ENCODE measurements at places on chromosomes 5 and 9. TPM values are rescaled to one million over a fixed set of nuclear protein-coding genes. Genes with fewer than 3 reads are reported as not detected.

DNA sequence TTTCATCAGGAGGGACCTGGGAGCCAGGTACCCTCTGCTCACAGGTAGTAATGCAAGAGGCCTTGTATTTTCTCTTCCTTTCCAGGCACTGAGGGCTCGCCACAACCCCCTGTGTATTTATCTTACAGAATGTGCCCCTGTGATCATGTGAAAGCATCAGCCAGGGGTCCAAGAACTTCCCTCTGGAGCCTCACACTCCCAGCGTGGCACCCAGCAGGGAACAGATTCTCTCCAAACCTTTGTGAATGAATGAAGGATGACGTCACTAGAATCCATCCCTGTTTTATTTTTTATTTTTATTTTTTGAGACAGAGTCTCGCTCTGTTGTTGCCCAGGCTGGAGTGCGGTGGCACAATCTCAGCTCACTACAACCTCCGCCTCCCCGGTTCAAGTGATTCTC is 107.3 kb upstream of the IER5L start:
- H3K4me3 ChIP-seq: no peak overlapping the region
- no peak overlapping the region for H3K27ac ChIP-seq
- H3K4me1 ChIP-seq: peaks cover 11% of the 10 kb centered on the region
- H3K27me3 ChIP-seq: no peaks in the 10 kb centered on the region
- H3K36me3 ChIP-seq: no peaks in the 10 kb centered on the region

- no peak overlapping the region for H3K4me3 ChIP-seq
- no peaks in the 10 kb centered on the region for H3K4me1 ChIP-seq
- no peaks in the 10 kb centered on the region for H3K36me3 ChIP-seq
- H3K27ac ChIP-seq: no peak overlapping the region
- peak; percentile 64 for DNase-seq
Observed at GRCh38 chr5:109485030-109485429, 75.3 kb upstream of the PJA2 start.

DNA sequence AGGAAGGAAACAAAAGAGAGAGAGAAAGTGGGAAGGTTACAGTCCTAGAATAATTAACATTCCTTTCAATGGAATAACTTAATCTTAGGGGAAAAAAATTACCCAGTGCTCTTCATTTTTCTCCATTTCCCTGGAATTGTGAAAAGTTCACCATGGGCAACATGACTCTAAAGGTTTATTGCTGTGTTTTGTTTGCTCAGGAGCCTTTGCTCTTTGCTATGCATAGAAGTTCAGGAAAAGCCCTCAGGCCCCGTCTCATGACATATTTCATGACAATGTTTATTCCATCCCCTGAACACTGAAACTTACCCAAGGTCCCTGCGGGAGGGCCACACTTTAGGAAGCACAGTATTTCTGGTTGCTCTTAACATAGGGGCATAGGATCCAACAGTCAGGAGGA is 9.8 kb upstream of the CTSL start:
- H3K27ac ChIP-seq: no peak overlapping the region
- H3K4me1 ChIP-seq: peaks cover 11% of the 10 kb centered on the region
- no peaks in the 10 kb centered on the region for H3K27me3 ChIP-seq
- no peak overlapping the region for H3K4me3 ChIP-seq
- no peaks in the 10 kb centered on the region for H3K36me3 ChIP-seq

GRCh38 chr5:132342291-132343180 is 27.0 kb upstream of the SLC22A5 start:
- no peak for DNase-seq
- H3K4me3 ChIP-seq: no peak overlapping the region
- no peaks in the 10 kb centered on the region for H3K27me3 ChIP-seq
- peak overlapping the region; percentile 9 for H3K27ac ChIP-seq
- H3K36me3 ChIP-seq: peaks cover 3% of the 10 kb centered on the region

DNA sequence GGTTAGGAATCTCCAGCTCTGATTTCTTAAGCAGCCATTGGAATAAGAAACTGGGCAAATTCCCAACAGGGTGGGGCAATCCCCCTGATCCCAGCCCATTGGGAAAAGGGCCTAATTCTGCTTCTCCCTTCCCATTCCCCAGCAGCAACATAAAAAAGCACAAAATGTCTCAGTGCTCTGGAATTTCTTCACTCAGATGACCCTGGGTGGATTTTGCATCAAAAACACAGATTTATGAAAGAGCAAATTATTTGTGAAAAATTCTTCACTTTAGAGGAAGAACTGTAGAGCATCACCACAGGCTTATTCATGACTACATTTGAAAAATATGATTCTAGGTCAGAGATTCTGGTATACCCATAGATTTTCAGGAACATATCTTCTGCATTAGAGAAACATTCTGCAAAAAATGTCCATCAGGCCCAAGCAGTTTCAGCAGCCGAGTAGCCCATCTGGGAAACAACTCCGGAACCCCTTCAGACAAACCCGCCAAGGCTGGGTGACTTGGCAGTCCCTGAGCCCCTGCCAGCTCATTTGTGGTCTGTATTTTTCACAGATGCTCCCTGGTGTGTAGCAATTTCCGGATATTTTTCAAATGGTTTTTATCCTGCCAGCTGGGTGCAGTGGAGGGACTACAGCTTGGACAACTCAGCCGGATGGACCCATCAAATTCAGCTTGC is 102.1 kb upstream of the RANBP3L start:
- peak overlapping the region; percentile 3 for H3K27ac ChIP-seq
- no peaks in the 10 kb centered on the region for H3K36me3 ChIP-seq
- DNase-seq: no peak
- no peaks in the 10 kb centered on the region for H3K27me3 ChIP-seq
- no peak overlapping the region for H3K4me3 ChIP-seq
- peaks cover 6% of the 10 kb centered on the region for H3K4me1 ChIP-seq

DNA sequence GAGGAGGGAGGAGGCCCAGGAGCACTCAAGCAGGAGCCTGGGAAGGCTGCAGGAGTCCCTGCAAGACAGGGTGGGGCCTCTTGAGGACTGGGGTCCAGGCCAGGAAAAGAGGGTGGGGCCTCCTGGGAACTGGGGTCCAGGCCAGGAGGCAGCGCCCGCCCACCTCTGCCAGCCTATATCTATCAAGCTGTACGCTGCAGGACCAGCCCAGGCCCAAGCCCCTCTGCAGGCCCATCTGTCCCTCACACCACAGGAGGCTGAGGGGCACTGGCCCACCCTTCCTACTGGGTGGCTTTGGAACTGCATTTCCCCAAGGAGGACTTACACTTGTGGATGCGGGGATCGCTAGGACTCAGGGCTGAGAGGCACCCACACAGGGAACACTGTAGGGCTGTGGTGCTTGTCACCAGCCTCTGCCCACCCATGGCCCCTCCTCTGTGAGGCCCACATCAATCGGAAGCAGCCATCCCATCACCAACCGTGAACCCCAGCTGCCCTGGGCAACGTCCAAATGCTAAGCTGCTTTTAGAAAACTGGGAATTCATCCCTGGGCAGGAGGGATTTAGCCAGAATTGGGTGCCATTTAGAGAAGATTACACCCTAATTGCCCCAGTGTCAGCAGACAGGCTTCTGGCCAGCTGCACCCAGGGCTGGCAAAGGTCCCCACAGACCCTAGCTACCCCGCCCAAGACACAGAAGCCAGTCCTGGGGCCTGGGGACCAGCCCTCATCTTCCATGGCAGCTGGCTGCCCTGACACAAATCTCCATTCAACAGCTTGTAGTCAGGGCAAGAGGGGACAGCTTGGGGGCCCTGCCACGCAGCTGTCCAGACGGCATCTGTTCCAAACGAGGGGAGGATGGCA is 15.3 kb downstream of the BICD2 start:
- no peak overlapping the region for H3K4me3 ChIP-seq
- DNase-seq: no peak
- H3K27me3 ChIP-seq: no peaks in the 10 kb centered on the region
- peak overlapping the region; percentile 52 for H3K27ac ChIP-seq

DNA sequence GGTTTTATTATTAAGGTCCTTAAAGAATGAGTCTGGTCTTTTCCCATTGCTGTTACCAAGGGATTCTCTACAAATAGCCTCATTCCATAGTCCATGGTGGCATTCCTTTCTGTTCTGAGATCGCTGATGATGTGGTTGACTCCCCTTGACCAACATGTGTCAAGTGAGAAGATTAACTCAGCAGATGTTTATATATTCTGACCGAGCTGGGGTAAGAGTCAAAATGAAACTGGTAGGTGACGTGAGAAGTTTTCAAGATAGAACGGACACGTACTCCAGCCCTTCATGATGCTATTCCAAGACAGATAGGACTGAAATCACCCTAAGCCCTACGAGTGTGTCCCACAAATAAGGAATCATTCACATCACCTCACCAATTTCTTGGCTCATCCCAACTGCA is 155.5 kb upstream of the WWC1 start:
- no peak overlapping the region for H3K4me3 ChIP-seq
- peaks cover 18% of the 10 kb centered on the region for H3K36me3 ChIP-seq
- no peaks in the 10 kb centered on the region for H3K4me1 ChIP-seq
- H3K27me3 ChIP-seq: no peaks in the 10 kb centered on the region

DNA sequence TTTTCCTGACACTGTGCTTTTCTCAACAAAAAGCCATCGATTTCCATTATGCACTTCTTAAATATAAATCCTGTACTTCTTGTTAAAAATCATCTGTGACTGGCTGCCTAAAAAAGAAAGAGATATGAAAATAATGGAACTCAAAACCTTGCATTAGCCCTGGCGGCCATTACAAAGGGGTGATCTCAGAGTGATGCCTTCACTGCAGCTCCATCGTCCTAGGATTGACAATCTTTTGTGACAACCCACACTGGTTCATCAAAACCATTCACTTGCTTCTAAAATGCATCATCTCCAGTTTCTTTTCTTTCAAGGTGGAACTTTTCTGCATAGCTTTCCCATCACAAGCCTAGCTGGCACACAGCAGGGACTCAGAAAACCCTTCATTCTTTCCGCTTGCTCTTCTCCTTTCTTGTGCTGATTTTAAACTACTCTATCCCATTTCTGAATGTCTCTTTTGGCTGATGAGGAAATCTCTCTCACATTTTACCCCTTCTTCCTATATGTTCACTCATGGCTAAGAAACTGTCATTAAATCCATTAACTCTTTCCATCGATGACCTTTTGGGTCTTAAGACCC is 351.9 kb downstream of the GLIS3 start:
- H3K27me3 ChIP-seq: no peaks in the 10 kb centered on the region
- H3K27ac ChIP-seq: peak overlapping the region; percentile 33
- no peak overlapping the region for H3K4me3 ChIP-seq
- no peak for DNase-seq
- peaks cover 17% of the 10 kb centered on the region for H3K4me1 ChIP-seq

- H3K27me3 ChIP-seq: no peaks in the 10 kb centered on the region
- no peaks in the 10 kb centered on the region for H3K36me3 ChIP-seq
- H3K4me3 ChIP-seq: no peak overlapping the region
- no peaks in the 10 kb centered on the region for H3K4me1 ChIP-seq
- no peak overlapping the region for H3K27ac ChIP-seq
- DNase-seq: no peak
Observed at GRCh38 chr9:73215249-73215648, 63.6 kb downstream of the ANXA1 start.

GRCh38 chr9:111020594-111020993 is 17.7 kb downstream of the LPAR1 start:
- H3K27ac ChIP-seq: no peak overlapping the region
- no peaks in the 10 kb centered on the region for H3K36me3 ChIP-seq
- H3K27me3 ChIP-seq: no peaks in the 10 kb centered on the region
- H3K4me1 ChIP-seq: no peaks in the 10 kb centered on the region
- no peak overlapping the region for H3K4me3 ChIP-seq

GRCh38 chr5:169705322-169705721 is 68.2 kb downstream of the DOCK2 start:
- no peak for DNase-seq
- H3K27ac ChIP-seq: no peak overlapping the region
- no peaks in the 10 kb centered on the region for H3K4me1 ChIP-seq
- no peaks in the 10 kb centered on the region for H3K27me3 ChIP-seq
- peaks cover 94% of the 10 kb centered on the region for H3K36me3 ChIP-seq

- H3K27me3 ChIP-seq: no peaks in the 10 kb centered on the region
- no peaks in the 10 kb centered on the region for H3K4me1 ChIP-seq
- H3K4me3 ChIP-seq: no peak overlapping the region
- no peak for DNase-seq
- H3K36me3 ChIP-seq: no peaks in the 10 kb centered on the region
- H3K27ac ChIP-seq: no peak overlapping the region
Observed at GRCh38 chr9:19799784-19800183, 10.9 kb upstream of the SLC24A2 start.

DNA sequence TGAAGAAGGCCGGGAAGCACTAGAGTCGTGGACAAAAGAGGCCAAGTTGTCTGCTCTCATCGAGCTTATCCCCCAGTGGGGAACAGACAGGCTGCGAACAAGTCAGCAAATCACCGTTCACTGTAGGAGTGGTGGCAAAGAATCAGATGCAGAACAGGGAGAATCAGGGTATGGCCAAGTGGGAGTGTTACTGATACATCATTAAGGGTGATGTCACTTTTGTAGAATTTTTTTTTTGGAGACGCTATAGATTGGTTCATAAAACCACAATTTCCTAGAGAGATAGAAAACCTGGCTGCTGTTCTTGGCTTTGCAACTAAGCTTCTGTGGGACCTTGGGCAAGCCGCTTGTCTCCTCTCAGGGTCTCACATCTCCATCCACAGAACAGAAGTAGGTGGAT is 21.3 kb downstream of the SPRY4 start:
- DNase-seq: no peak
- no peak overlapping the region for H3K27ac ChIP-seq
- H3K27me3 ChIP-seq: no peaks in the 10 kb centered on the region
- no peak overlapping the region for H3K4me3 ChIP-seq

- H3K4me1 ChIP-seq: peaks cover 17% of the 10 kb centered on the region
- no peaks in the 10 kb centered on the region for H3K27me3 ChIP-seq
- H3K27ac ChIP-seq: no peak overlapping the region
- no peak for DNase-seq
Observed at GRCh38 chr5:181182651-181183050, 22.3 kb downstream of the TRIM7 start.

DNA sequence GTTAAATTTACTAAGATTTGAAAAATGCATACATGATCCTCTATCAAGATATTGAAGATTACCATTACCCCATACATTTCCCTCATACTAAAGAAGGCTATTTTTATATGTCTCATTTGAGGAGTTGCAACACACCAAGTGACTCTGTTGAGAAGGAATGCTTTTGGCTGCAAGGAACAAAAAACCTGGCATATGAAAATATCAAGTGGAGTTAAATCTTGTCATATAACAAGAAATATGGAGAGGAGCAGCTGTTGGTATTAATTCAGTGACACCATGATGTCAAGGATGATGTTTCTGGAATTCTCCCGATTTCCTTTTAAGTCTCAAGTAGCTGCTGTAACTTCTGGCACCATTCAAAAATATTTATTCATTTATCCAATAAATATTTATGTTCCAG is 193.8 kb downstream of the CSNK1G3 start:
- no peak overlapping the region for H3K27ac ChIP-seq
- no peak for DNase-seq
- peaks cover 4% of the 10 kb centered on the region for H3K4me1 ChIP-seq
- no peaks in the 10 kb centered on the region for H3K36me3 ChIP-seq
- H3K27me3 ChIP-seq: no peaks in the 10 kb centered on the region
- H3K4me3 ChIP-seq: no peak overlapping the region

- H3K4me3 ChIP-seq: no peak overlapping the region
- no peak for DNase-seq
- H3K27ac ChIP-seq: no peak overlapping the region
Observed at GRCh38 chr5:169942181-169942580, 38.1 kb downstream of the INSYN2B start.

Gene CDO1
- 6.4 TPM for polyA plus RNA-seq

Gene LEAP2
- 2.0 TPM for polyA plus RNA-seq

Gene IFNA21
- polyA plus RNA-seq: not detected

Gene GAS1
- 5.5 TPM for polyA plus RNA-seq

Gene MEGF10
- 0.04 TPM for polyA plus RNA-seq

Gene STPG3
- polyA plus RNA-seq: 0.61 TPM

Gene DIPK1B
- 18.1 TPM for polyA plus RNA-seq

Gene TMEM252
- not detected for polyA plus RNA-seq

Gene ADCY2
- 0.04 TPM for polyA plus RNA-seq

Gene SPINK4
- not detected for polyA plus RNA-seq

Gene TNFSF15
- 0.03 TPM for polyA plus RNA-seq

Gene RASGEF1C
- 0.19 TPM for polyA plus RNA-seq
